NT2/D1 (cell line): ENCODE measurements at places on chromosomes 13 and 19.
A peak's percentile ranks its signal among the peaks of the same experiment; 100 is the strongest.

DNA sequence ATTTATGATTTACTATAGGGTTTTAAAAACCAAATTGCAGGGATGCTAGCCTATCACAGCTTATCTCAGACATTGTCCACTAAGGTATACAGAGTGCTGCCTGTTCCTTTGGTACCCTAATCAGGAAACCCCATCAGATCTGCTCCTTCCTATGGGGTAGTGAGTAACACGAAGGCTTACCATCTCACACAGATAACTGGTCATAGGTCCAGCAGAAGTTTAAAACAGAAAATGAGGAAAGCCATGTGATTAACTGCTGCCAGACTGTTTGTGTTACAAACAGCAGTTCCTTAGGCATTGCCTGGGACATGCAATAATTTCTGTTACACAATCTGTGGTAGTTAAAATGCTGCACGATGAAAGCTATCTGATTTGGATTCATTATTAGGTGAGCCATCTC is 53.5 kb upstream of the ALOX5AP start:
- no peak for DNase-seq

- DNase-seq: peak; percentile 8
Measured at GRCh38 chr13:33940898-33941297, 122.9 kb downstream of the RFC3 start.

DNA sequence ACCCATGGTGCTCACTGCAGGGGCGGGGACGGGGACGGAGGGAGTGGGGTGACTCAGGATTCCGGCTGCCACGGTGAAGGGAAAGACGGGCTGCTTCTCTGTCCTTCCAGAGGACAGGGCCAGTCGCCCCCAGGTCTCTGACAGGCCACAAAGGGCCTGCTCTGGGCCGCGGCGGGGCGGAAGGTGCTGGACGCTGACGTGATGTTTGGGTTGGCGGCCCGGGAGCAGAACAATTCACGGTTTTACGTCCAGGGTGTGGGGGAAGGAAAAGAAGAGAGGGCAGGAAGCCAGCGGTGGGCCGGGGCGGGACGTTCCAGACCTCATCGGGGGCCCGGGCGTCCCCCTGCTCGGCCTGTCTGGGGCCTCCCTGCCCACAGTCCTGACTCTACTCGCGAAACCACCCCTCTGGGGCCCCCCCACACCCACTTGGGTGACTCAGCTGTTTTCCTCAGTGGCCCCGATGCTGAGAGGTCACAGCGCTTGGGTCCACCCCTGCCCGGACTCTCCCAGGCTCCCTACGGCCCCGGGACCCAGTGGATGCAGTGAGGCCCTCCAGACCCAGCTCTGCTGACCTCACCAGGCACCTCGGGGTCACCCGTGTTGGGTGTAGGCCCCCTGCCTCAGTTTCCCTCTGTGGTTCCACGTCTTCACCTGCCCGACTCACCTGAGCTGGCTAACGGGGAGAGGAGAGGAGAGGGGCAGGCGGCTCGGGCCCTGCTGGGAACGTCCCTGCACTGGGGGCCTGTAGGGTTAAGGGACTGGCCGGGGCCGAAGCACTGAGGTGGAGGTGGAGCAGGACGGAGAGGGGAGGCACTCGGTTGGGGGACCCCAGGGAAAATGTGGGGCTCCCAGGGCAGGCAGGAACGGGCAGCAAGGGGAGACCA is 29.2 kb downstream of the PIP5K1C start:
- no peak for DNase-seq

- DNase-seq: no peak
Measured at GRCh38 chr13:107365466-107366215, 797.7 kb upstream of the ARGLU1 start.

DNA sequence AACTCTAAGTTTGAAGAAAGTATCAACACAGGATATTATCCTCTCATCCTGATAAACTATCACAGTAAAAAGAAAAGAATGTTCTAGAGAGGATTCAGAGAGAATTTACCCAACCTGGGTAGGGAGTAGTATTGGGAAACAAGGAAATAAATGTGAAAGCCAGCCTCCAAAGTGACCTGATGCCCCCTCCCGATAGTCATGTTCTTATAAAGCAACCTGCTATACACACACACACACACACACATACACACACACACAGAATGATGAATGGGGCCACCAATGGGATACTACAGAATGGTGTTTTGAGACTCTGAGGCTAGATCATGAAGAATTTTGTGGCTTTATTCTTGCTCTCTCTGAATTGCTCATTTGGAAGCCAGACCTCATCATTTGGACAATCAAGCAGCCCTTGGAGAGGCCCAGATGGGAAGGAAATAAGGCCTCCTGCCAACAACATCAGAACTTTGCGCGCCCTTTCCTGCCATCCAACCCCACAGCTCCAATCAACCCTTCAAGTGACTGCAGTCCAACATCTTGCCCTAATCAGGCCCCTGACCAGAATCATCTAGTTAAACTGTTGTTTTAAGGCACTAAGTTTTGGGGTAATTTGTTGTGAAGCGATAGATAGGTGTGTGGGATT is 807.9 kb upstream of the ARGLU1 start:
- no peak for DNase-seq

DNA sequence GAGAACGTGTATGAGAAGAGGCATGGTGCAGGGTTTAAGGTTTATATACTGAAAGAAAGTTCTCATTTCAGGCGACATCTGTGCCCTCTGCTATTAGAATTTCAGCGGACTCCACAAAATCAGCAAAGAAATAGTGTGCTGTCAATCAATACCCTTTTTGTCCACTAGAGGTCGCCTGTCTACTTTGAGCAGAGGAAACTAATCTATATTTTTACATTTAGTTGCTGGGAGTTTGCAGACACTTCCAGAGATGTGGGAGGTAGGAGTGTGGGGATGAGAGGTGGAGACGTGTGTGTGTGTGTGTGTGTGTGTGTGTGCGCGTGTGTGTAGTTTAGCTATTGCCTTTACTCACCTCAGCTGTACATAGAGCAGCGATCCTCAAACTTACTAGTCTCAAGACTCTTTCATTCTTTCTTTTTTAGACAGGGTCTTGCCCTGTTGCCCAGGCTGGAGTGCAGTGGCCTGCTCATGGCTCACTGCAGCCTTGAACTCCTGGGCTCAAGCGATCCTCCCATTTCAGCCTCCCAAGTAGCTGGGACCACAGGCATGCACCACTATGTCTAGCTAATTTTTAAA is 9.7 kb downstream of the INAFM1 start:
- DNase-seq: peak; percentile 28

DNA sequence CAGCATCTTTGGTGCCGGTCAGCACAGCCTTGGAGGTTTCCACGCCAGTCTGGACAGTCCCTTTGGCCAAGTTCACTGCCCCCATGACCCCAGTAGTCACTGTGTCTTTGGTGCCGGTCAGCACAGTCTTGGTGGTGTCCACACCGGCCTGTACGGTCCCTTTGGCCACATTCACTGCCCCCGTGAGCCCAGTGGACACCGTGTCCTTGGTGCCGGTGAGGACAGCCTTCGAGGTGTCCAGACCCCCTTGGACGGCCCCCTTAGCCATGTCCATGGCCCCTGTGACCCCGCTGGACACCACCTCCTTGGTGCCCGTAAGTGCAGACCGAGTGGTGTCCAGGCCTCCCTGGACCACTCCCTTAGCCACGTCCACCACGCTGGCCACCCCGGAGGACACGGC is 5.0 kb downstream of the PLIN4 start:
- no peak for DNase-seq

GRCh38 chr13:18998389-18998788 is 183.2 kb downstream of the TUBA3C start:
- DNase-seq: no peak

DNA sequence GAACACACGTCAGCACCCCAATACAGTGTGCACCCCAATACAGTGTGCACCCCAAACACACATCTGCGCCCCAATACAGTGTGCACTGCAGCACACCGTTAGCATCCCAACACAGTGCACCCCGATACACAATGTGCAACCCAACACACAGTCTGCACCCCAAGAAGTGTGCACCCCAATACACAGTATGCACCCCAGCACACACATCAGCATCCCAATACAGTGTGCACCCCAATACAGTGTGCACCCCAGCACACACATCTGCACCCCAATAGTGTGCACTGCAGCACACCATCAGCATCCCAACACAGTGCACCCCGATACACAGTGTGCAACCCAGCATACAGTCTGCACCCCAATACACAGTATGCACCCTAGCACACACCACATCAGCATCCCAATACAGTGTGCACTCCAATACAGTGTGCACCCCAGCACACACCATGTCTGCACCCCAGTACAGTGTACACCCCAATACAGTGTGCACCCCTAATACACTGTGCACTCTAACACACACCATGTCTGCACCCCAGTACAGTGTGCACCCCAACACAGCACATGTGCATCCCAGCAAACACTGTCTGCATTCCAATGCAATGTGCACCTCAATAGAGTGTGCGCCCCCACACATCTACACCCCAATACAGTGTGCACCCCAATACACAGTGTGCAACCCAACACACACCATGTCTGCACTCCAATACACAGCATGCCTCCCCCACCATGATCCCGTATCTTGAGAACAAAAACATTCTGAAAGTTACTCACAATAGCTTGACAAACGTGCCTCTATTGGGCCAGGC is 855 bp upstream of the CARS2 start:
- DNase-seq: no peak

- no peak for DNase-seq
Measured at GRCh38 chr13:71704656-71705055, 162.3 kb downstream of the DACH1 start.

GRCh38 chr13:39512687-39513086 is 90.3 kb downstream of the LHFPL6 start:
- no peak for DNase-seq

- DNase-seq: no peak
Measured at GRCh38 chr19:1163934-1164683, 10.0 kb downstream of the SBNO2 start.
